Activated T-cell treated with anti-CD3 and anti-CD28 coated beads, Interleukin-2, amount 50 U/mL, for 4 hours (primary cell): ENCODE measurements at places on chromosomes 6 and 20. TPM values are rescaled to one million over a fixed set of nuclear protein-coding genes. Genes with fewer than 3 reads are reported as not detected.

GRCh38 chr6:111441678-111442243, 41.3 kb downstream of the REV3L start:
- DNase-seq, result no peak

DNA sequence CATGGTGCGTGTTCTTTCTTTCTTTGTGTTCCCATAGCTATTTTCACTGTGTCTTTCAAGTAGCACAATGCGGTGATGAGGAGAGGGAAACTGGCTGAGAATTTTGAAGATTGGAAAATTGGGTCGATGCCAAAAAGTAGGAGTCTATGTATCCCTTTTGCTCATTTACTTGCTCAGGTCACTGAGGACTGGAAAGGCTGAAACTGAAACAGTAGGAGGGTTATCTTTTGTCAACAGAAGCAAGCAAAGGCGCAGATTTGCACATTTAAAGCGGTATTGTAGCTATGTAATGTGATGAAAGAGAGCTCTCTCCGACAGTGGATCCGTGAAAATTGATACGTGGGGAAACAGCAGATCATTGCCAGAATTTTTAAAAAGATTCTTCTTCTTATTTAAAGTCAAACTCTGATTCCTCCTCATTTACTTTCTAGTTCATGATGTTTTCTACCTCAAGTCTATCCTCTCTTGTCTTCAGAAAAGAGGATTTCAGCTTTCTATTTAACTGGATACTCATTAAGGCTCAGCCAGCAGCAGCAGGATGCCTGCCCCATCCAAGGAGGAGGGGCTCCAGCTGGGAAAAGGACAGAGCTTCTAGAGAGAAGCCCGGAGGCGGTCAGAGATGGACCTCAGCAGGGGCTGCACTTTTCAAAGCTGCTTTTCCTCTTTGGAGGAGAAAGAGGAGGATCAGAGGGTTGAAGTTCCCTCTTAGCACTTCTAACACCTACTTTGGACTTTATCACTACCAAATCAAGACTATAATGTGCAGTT, 15.9 kb upstream of the FYN start:
- no peak for DNase-seq

DNA sequence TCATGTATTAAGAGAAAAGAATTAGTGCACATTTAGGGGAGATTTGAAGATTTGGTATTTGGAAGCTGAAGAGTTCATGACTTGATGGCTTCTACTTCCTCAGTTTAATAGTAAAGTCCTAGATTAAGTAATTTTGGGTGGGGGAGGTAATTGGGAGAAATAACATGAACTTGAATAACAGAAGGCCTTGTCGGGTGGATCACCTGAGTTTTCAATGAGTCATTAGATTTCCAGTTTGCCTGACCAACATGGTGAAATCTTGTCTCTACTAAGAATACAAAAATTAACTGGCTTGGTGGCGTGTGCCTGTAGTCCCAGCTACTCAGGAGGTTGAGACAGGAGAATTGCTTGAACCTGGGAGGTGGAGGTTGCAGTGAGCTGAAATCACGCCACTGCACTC, 181.0 kb downstream of the GJA1 start:
- no peak for DNase-seq

- no peak for DNase-seq
Observed at GRCh38 chr6:104630955-104631354, 228.8 kb downstream of the HACE1 start.

GRCh38 chr20:36340593-36340990, 34.5 kb downstream of the DLGAP4 start:
- no peak for DNase-seq

DNA sequence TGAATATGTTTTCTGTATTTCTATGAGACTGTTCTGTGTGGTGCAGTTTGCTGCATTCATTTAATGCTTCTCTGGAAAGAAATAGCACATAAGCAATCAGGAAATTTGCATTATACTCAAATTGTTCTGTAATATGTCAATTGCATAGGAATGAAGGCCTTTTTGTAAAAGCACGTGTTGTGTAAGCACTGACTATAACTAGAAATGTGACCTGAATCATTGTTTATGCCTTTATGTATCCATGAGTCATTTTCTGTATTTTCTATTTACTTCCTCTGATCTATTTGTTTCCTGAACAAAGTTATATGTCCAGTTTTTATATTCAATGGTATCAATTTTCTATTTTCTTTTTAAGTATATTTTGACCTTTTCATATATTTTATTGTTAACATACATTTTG, 1455.3 kb downstream of the GRIK2 start:
- no peak for DNase-seq

DNA sequence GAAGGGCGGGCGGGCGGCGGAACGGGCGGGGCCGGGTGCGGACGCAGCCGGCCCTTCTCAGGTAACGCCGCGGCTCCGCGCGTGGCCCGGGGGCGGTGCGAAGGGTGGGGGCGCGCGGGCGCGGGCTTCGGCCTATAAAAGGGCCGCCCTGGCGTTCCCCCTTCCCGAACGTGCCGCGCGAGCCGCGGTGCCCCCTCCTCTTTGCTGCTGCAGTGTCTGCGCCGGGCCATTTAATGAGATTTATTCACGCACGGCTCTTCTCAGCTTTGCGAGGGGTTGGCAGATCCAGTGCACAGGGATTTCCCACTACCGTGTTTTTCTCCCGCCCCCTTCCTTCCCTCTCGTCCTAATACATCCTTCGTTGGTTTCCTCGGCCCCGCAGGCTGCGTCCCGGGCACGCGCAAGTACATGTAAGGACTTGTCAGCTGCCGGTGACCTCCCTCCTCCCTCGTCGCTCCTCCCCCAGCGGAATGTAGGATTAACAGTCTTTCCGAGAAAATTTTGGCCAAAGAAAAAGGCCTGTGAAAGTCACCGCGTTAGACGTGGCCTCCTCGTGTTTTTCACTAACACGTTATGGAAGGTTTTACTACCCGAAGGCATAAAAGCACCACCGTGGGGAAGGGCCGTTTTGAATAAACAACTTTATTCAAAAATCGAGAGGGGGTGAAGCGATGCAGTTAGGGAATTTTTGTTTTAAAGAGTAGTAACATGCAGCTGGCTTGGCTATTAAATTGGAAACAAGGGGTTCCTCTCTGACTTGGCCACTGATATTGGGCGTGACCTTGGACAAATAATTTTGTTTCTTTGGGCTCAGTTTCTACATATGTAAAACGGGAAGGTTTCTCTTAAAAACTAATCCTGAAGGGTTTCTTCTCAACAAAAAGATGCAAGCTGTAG, 966 bp upstream of the REV3L start:
- DNase-seq, result peak; percentile 79

Gene HLA-G
- not detected for total RNA-seq
